ENCODE measurements at places on chromosomes 16 and 17. TPM values are rescaled to one million over a fixed set of nuclear protein-coding genes. Genes with fewer than 3 reads are reported as not detected.

Gene SOCS7
- total RNA-seq: 17.4 TPM

Gene CENPT
- total RNA-seq: 29.8 TPM

Gene KLHL11
- 2.5 TPM for total RNA-seq

Gene MAPT
- 1.5 TPM for total RNA-seq

Gene FAM117A
- 1.0 TPM for total RNA-seq

Gene ZNF597
- 1.1 TPM for total RNA-seq

Gene ARSG
- 1.5 TPM for total RNA-seq

Gene TBC1D3H
- not detected for total RNA-seq

Measured in A549 treated with CpdA at 1 μM for 4 hours (cell line).